AG08396 (cell line): ENCODE measurements at places on chromosomes 4 and X.

DNA sequence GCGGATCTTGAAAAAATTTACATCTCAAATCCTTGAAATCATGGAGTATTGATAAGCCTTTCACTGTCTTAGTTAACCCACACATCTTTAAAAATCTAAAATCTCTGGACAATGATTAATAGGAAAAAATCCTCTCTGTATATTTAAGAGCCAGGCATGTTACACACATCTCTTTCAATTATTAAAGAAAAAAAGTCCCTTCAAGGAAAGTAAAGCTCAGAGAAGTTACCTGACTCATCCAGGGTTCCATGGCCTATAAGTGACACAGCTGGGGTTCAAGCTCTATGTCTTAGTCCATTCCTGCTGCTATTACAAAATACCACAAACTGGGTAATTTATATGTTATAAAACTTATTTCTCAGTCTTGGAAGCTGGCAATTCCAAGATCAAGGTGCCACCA lies 14.2 kb upstream of the FGF16 start:
- DNase-seq, result no peak

DNA sequence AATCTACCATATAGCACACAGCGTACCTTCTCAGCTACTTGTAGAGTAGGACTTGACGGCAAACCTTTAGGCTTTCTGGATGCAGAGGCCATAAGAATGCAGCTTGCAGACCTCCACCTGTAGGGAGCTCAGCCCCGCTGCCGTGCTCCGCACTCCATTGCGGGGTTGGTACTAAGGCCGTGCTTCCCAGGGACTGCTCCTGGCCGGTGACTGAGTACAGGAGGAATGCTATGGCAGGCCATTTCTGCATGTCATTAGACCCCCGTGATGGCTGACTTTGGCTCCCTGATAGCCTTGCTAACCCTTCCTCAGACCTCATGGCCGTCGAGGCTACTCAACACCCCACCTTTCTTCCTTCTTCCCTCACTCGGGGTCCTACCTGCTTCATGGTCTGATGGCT lies 26.4 kb downstream of the TIGD2 start:
- DNase-seq, result no peak

- DNase-seq, result peak; percentile 28
Measured at GRCh38 chrX:72540318-72540717, 32.3 kb downstream of the HDAC8 start.

DNA sequence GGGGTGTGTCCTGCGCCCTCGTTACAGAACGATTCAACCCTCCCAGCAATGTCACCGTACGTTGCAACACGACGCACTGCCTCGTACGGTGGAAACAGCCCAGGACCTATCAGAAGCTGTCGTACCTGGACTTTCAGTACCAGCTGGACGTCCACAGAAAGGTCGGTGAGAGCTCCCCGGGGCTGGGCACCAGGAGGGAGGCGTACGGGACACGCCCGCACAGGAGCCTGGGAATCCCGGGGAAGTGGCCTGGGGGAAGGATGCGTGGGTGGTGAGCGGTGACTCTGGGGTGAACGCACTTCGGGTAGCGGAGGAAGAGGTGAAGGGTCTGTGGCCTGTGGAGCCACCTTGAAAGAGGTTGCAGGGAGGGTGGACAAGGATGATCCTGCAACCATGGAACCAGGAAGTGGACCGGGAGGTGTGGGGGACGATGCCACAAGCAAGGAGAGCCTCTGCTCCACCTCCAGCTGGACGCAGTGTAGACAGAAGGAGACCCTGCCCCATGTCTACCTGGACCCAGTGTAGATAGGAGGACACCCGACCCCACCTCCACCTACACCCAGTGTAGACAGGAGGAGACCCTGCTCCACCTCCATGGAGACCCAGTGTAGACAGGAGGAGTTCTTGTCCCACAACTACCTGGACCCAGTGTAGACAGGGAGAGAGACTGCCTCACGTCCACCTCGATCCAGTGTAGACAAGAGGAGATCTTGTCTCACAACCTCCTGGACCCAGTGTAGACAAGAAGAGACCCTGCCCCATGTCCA lies 25.9 kb downstream of the CSF2RA start:
- no peak for DNase-seq

DNA sequence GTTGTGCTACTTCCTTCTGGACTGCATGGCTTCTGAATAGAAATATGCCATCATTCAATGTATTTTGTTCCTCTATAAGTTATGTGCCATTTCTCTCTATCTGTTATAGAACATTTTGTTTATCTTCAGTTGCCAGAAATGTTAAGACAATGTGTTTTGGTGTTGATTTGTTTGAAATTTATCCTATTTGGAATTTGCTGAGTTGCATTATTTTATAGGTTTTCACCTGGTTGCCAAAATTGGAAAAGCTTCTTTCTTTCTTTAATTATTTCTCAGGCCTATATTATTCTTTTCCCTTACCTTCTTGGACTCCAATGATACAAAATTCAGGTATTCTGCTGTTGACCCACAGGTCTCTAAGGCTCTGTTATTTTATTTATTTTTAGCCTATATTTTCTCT lies 33.4 kb upstream of the CFAP47 start:
- no peak for DNase-seq

DNA sequence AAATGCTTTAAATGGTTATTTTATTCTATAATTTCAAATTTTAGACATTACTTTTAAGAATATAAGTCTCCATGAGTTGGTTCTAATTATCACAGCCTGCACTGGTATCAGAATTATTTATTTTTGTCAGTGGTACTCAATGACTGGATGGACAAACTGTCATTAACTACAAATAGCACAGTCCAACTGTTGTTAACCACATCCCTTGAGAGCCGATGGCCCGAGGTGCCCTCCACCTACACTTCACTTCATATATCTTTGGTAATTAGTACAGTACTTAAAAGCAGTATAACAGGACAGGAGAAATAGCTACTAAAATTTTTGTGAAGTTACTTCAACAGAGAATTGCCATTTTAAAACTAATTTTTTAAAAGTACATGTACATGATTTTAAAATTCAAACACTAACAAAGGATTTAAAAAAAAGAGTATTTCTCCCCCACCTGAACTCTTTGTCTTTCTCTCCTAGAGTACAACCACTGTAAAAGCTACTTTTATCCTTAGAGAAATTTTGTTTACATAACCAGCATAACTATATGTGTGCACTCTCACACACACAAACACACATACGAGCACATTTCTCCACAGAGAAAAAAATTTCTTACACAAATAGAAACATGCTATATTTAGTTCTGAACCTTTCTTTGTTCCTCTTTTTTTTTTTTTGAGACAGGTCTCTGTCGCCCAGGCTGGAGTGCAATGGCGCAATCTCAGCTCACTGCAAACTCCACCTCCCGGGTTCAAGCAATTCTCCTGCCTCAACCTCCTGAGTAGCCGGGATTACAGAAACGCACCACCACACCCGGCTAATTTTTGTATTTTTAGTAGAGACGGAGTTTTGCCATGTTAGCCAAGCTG lies 6.5 kb downstream of the TIFA start:
- no peak for DNase-seq

GRCh38 chrX:75155447-75155826 lies 646 bp downstream of the ABCB7 start:
- DNase-seq, result no peak

DNA sequence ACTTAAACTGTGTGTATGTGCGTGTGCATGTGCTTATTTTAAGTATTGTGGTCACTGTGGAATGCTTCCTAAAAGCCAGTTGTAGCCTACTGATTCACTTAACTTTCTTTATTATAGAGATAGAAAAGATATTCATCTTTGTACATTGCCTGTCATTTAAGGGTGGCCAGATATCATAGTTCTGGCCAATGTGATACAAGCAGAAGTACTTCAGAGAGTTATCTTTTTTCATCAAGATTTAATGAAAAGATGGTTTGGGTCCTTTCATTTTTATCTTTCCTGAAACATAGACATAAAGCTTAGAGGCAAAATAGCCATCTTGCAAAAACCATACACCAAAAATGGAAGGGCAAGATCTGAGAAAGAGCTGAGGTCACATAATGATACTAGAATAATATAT lies 744.7 kb upstream of the ADGRL3 start:
- DNase-seq, result no peak

GRCh38 chrX:103779141-103779789 lies 2.6 kb downstream of the PLP1 start:
- no peak for DNase-seq

DNA sequence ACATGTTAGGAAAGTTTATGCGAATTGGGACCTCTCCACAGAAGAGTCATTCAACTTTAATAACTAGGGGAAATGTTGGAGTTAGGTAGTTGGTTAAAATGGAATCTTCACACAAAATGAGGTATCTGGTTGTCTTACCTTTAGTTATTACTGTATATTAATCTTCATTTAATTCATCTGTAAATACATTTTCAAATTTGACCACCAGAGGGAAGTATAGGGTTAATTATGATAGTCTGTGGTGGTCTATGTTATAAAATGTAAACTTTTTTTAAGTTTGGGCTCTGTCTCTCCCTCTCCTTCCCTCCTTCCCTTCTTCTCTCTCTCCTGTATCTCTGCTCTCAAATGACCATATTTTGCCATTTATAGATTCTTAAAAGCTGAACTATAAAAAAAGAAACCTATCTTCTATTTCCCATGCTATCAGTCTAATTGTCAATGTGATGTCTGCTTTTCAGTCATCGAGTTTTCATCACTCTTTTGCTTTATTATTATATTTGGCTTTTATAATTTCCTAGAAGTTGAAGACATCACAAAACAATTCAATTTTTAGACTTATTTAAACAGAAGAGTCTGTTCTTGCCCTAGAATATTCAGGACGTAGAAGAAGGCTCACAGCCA lies 49.8 kb downstream of the TMEM144 start:
- no peak for DNase-seq

DNA sequence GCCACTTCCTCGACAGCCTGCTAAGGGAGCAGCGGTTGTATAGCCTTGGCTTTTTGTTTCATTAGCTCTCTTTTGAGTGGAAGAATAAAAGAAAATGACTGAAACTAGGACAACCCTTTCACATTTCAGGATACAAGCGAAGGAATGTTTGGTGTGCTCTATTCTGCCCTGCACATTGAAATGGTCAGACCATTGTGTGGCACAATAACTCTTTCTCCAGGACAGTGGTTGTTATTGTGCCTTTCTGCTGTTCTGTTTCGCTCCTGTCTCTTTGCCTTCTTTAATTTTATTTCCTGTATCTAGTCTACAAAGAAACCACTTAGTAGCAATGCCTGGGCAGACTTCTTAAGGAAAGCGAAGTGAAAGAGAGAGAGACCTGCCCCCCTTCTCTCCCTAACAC lies 473.7 kb downstream of the GBA3 start:
- no peak for DNase-seq

- no peak for DNase-seq
Measured at GRCh38 chr4:19614171-19614570, 637.5 kb upstream of the SLIT2 start.

- DNase-seq, result peak; percentile 80
Measured at GRCh38 chr4:153257151-153257620, 52.9 kb downstream of the TRIM2 start.

- peak; percentile 40 for DNase-seq
Measured at GRCh38 chrX:107659768-107660167, 31.5 kb downstream of the PRPS1 start.

- DNase-seq, result no peak
Measured at GRCh38 chr4:110278127-110278526, 79.7 kb upstream of the ELOVL6 start.

DNA sequence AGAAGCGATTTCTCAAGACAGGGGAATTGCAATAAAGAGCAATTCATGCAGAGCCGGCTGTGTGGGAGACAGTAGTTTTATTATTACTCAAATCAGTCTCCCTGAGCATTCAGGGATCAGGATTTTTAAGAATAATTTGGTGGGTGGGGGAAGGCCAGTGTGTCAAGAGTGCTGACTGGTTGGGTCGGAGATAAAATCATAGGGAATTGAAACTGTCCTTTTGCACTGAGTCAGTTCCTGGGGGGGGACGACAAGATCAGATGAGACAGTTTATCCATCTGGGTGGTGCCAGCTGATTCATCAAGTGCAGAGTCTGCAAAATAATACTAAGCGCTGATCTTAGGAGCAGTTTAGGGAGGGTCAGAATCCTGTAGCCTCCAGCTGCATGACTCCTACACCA lies 502.4 kb downstream of the NLGN4X start:
- no peak for DNase-seq

DNA sequence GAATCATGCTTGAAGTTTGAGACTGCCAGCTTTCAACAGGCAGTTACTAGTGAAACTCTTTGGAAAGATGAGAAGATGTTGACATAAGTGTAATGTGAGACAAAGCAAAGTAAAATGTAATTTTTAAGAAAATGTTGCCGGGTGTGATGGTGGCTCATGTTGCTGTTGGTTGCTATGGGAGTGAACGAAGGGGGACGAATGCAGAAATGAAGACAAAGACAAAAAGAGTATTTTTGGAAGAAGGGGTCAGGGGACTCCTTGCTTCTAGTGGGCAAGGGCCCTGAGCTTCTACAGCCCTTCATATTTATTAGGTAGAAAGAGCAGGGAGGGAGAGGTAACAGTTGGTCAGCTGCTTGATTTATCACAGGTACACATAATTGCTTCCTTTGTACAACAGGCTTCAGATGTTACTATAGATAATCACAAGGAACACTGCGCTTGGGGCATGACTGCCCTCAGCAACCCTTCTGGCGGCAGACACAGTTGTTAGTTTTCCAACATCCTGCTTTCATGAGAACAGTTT lies 11.9 kb upstream of the UGDH start:
- no peak for DNase-seq

- peak; percentile 68 for DNase-seq
Measured at GRCh38 chr4:133865612-133866327, 335.8 kb downstream of the PABPC4L start.

GRCh38 chr4:126630230-126630629 lies 1002.5 kb upstream of the INTU start:
- DNase-seq, result no peak

DNA sequence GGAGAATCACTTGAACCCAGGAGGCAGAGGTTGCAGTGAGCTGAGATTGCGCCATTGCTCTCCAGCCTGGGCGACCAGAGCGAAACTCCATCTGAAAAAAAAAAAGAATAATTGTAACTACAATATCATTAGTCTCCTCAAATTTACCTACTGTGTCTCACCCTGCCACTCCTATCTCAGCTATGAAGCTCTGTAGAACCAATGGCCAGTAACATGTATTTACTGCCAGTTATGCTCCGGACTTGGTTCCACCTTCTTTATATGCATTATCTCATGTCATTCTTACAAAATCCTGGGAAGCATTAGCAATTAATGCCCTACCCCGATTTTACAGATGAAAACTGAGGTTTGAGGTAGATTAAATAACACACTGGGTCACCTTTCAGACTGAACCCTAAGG lies 7.0 kb upstream of the FAT1 start:
- no peak for DNase-seq

DNA sequence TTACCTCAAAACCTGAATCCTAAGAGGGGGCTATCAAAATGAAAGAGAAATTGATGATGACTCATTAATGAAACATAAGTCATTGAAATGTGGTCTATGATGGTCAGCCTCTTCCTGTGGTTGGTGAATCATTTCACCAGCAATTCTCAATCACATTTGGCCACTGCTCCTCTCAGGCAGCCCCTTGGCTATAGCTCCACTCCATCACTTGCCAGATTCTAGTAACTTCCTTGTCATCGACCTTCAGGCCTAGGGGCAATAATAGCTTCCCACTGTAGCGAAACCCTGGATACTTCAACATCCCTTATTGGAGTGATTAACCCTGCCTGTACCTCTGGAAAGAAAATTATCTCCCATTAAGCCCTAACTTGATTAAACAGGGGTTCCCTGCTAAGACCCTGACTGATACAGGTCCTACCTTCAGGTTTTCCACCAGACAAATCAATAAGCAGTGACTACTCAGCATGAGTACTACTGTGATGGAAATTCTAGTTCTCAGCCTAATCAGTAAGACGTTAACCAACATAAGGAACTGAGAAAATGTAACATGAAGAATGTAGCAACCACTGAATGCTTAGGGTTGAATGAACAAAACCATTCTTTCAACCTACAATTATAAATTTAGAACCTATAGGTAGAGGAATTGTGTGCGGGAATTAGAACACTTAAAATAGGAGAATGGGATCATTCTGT lies 30.4 kb downstream of the ADH7 start:
- peak; percentile 68 for DNase-seq
